ENCODE measurements at places on chromosomes 6 and 20.
A peak's percentile ranks its signal among the peaks of the same experiment; 100 is the strongest.

DNA sequence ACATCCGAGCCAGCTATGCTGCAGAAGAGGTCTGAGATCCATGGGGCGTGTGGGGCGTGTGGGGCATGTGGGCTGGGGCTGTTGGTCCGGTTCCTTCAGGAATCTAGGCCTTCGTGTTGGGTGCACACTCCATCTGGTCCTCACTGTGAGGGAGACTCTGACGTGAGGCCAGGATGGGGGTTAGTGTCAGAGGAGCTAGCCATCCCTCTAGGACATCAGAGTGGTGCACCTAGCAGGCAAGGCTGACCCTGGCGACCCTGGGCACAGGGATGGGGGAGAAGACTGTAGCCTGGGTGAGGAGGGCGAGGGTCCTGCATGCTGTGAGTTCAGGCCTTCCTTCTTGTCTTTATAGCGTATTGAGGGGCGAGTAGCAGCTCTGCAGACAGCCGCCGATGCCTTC, 8.7 kb upstream of the PTPRA start:
- no peak for DNase-seq

DNA sequence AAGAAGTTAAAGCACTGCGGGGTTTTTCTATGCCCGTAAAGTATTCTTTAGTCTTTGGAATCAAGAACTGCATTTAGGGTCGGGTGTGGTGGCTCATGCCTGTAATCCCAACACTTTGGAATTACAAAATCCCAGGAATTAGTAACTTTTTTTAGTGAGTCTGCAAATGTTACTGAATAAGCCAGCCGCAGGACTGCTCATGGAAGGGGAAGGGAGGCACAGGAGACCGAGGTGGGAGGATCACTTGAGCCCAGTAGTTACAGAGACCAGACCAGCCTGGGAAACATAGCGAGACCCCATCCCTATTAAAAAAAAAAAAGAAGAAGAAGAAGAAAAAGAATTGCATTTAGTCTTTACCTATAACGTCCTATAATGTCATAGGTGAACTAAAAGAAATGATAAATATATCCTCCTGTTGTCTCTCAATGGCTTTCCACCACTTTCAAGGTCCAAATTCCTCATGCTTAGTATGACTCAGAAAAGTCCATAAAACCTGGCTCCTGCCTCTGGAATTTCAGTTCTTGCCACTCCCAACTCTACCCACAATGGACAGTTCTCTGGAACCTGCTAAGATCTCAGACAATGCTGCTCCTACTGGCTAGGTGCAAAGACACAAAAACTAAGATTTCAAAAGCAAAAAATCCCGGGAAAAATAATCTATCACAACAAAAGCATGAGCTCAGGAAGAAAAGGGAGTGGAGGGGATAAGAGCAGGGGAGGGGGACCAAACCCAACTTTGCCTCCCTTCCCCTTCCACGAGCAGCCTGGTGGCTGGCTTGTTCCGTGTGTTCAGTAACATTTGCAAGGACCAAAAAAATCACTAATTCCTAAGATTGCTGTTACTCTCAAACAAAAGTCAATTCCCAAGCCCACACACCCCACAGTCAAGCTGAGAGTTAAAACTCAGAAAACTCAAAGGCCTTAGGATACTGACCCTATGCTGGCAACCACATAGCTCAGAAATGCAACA, 39.0 kb downstream of the B4GALT5 start:
- DNase-seq, result no peak

GRCh38 chr20:51172558-51173428, 149.9 kb upstream of the KCNG1 start:
- DNase-seq, result no peak

GRCh38 chr20:41204304-41205265, 67.2 kb downstream of the PLCG1 start:
- DNase-seq, result peak; percentile 78

DNA sequence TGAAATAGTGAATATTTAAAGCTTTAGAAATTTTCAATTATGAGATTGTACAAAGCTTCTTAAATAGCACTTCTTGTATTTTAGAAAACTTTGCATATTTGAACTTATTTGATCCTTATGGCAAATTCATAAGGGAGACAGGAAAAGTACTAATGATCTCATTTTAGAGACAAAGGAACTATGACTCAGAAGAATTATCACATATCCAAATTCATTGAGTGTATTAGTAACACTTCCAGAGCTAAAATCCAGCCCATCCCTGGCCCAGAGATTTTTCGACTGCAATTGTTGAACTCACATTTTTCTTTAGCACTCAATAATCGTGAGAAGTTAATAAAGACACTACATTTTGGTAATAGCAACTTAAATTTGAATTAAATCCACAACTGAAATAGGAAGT, 704.3 kb downstream of the EPM2A start:
- DNase-seq, result no peak

All from globus pallidus (tissue), 1 donor.